ENCODE measurements at places on chromosomes 3 and 15.

GRCh38 chr15:66994927-66995656 lies 70.3 kb upstream of the SMAD3 start:
- no peak for DNase-seq

DNA sequence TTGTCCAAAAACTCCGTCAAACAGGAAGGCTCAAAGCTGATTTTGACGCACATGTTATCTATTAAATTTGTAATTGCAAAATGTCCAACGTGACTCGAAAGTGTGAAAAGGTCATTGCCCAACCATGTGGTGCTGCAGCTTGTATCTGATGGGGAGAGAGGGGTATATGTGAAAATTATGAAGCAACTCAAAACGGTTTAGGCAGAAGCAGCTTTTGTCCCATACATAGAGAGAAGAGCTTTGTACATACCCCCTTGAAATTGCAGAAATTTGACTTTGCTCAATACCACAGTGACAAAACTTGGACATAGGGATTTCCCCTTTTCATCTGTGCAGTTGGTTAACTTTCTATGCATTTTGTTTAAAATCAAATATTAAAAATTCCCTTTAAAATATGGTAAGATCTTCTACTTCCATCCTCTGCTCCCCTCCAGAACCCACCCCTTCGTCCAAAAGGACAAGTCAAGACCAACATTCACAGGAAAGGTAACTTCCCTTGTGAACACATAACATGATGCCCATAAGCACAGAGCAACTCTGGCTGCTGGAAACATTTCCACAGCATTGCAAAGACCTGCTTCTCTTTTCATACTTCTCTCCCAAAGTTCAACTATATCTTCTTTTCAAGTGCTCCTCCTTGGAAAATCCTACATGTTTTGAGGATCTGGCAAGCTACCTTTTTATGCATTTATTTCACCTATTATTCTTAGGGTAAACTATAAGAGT lies 253.7 kb upstream of the THBS1 start:
- no peak for DNase-seq

GRCh38 chr3:169241630-169241990 lies 421.9 kb downstream of the MECOM start:
- DNase-seq: no peak

DNA sequence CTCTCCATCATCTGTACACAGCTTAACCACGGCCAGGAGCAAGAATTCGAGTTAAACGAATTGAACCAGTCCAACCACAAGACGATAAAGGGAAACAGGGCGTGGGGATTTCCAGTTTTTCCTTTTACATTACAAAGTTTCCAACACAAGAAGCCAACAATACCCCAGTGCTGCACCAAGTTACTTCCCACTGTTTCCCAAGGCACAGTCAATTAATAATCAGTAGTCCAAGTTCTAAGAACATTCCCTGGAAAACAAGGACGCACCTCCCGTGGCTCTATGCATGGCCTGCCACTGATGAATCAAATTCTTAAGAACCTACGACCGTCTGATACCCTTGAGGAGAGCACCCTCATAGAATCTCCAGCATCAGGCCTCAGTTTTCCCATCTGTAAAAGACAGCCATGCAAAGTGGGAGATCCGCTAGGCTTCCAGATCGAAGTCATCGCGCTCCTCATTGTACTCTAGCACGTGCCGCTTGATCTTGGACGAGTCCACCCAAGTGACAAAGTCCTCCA lies 774 bp downstream of the IMP3 start:
- no peak for DNase-seq

DNA sequence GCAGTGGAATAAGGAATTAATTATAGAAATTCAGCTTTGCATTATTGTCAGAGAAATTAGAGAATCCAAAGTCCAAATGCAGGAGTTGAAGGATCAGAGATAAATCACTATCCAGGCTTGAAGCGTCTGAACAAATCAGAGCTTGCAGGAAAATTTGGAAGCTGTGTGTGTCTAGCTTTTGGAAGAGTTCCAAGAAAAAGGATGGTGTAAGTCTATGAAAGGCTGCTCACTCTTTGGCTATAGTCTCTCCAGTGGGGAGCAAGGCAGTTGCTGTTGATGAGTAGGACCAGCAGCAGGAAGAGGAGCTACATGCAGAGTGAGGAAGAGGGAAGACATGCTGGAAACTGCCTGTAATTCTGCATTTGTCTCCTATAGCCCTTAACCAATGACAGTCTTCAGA lies 464.3 kb upstream of the GRM7 start:
- no peak for DNase-seq

GRCh38 chr15:31147456-31147855 lies 45.9 kb upstream of the TRPM1 start:
- no peak for DNase-seq

DNA sequence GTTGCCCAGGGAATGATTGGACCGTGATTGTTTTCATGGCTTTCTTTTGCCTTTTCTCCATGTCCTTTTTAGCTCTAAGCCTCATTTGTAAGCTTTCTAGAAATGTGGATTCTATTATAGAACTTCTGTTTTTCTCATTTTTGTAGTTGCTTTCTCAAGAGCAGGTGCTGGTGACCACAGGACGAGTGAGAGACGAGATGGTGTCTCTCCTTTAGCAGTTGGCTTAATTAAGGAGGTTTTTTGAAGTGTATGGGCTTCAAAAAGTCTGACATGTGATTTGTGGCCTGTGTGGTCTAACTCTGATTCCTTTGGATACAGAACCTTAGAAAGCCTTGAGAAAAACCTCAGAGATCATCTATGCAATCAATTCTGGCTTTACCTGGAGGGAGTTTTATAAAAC lies 292.8 kb downstream of the LPP start:
- DNase-seq: no peak

DNA sequence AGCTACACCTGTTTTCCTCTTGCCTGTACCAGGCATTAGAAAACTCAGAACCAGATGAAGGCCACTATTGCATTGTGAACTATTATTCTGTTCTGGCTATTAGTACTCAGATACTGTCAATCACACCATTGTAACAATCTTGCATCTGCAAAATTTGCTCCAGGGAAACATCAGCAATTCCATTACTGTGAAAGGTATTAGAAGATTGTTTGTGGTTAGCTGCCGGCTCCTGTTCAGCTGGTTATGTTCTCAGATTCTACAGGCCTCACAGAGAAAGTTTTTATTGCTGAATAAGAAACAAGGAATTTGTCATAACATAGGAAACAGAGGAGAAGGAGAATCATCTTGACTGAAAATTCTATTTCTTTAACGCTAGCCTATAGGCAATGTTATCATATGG lies 179.9 kb downstream of the PLOD2 start:
- DNase-seq: no peak

DNA sequence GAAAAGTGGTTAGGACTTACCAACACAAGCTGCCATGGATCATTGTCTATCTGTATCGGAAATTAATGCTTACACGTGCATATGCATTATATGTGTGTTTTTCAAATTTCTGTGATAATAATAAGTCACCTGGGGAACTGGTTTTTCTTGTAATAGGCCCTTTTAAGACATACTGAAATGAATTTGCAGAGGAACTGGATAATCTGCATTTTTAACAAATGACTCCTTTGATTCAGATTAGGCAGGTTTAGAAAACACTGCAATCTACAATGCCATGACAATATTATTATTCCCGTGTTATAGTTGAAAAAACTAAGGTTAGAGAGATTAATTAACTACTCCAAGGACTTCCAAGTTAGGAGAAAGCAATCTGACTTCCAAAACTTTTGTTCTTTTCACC lies 23.4 kb downstream of the STRIT1 start:
- no peak for DNase-seq

DNA sequence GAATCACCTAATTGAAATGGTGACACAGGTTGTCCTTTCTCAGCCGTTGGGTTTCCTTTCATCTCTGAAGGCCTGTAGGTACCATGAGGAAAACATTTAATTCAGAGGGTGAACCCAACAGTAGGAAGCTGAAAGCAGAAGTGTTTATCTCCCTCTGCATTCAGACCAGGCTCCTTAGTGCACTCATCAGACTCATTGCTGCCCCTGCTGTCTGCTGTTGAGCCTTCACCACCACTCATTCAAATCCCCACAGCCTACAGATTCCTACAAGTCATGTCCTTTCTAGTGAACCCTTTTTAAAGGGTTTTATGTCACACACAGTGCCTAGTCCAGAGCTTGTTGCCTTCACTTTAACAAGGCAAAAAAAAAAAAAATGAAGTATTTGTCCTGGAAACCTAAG lies 13.4 kb downstream of the WDR48 start:
- no peak for DNase-seq

GRCh38 chr3:43549626-43550290 lies 72.1 kb downstream of the ANO10 start:
- DNase-seq: no peak

GRCh38 chr3:65955792-65956477 lies 82.8 kb downstream of the MAGI1 start:
- no peak for DNase-seq

GRCh38 chr15:40452296-40453090 lies 11.7 kb downstream of the BAHD1 start:
- no peak for DNase-seq

DNA sequence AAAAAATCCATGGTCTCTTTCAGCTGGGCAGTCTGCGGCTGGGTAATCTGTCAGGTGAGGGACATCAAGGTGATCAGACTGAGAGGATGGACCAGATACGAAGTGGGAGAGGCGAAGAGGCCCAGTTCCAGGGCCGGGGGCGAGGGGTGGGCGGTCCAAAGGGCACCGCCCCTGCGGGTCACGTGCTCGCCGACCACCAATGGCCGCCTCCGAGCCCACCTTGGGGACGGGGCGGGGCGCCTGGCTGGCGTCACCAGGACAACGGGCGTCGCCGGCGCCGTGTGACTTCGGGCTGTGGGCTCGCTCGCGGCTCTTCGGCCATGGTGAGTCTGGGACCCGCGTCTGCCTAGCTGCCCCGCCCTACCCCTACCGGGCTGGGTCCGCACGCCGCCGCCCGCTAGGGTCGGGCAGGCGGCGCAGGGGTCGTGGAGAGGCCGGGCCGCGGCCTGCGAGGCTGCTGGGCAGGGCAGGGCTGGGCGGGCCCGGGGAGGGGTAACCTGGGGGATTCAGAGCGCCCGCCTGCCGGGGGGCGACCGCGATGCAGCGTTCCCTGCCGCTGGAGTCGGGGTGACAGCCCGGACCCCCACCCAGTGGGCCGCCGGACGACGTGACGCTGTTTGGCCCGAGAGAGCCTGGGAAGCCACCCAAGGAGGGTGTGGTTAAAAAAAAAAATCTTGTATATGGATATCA lies at the start of gene FBXL2:
Gene FBXL2, plus strand, starts transcription at position 250 of the 690 bp plus-strand sequence. Its CDS starts 71 bp downstream, at position 321.
- no peak for DNase-seq

DNA sequence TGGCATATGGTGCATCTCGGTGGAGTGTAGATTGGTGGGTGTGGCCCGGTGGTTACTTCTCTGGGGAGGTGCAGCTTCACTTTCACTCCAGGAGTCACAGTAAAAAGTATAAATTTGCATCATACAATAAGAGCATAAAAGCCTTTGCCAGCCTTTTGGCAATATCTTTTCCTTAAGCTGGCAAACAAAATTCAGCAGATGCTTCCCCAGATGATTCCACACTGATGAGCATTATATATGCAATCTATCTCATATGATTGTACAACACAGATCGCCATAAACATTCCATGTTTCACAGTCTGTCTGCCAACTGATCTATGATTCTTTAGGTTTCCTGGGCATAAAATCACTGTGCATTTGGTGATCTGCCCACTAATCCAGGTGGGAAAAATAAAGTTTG lies 120.2 kb upstream of the ALCAM start:
- DNase-seq: no peak

DNA sequence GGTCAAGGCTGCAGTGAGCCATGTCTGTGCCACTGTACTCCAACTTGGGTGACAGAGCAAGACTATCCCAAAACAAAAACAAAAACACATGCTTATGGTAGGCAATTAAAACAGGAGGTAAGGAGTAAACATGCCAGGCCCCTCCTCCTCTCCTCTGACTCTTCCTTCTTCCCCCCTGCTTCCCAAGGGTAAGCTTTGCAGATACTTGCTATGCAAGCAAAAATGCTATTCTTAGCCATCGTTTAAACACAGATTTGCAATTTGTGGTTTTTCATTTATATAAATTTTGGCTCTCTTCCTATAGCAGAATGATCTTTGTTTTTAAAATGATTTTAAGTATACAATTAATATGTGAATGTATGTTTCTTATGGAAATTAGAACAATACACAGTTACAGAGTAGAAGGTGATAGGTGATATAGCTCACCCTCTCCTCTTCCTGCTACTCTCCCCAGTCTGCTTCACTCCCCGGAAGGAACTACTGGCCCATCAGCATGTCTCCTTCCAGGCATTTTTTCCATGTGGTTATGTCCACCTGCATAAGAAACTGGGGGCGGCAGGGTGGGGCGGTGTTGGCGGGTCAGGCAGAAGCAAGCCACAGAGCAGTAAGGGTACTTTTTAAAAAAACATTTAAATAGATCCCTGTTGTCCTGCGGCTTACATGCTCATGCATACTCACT lies 42.1 kb downstream of the IGF1R start:
- no peak for DNase-seq

GRCh38 chr15:96390986-96391385 lies 60.5 kb downstream of the NR2F2 start:
- DNase-seq: no peak

DNA sequence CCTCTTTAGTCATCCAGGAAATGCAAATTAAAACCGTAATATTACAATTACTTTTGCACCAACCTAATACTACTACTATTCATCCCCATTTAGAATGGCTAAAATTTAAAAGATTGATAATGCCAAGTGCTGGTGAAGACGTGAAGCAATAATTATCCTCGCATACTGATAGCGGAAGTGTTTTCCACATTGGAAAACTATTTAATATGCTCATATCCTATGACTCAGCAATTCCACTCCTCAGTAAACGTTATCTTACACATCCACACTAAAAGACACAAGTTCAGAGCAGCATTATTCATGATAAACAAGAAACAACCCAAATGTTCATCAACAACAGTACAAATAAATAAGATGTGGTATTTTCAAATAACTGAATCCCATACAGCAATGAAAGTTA lies 70.6 kb downstream of the VPS13C start:
- no peak for DNase-seq

DNA sequence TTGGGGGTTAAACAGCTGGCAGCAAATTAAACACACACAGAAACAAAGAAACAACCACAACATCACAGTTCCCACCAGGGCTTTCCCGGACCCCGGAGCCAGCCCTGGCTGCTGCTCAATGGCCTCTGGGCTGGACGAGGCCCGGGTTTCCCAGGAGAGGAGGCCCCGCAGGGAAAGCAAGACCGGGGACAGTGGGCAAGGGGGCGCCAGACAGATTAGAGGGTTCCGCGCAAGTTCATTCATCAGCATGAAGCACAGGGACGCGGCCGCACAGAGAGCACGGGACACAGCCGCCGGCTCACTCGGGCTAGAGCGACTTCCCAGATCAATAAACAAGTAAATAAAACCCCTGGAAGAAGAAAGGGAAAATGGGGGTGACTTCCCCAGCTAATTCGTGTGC lies 66.4 kb upstream of the RPL32 start:
- DNase-seq: no peak

- DNase-seq: no peak
These were observed 13.1 kb downstream of the CHDH start for GRCh38 chr3:53833053-53833645.

DNA sequence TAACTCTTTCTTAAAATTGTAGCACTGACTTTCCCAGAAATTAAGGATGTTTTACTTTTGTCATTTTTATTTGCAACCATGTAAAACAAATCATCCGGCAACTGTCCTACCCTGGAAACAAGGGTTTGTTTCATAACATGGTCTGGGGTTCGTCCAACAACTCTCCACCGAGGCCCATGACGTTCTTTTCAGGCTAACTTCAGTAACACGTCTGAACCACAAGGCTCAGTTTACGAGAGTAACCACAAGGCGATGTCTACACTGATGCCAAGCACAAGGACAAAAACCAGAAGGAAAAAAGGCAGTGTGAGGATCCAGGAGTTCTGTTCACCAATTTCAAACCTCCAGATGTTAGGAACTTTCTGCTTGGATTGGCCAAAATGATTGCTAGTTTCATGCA lies 546.1 kb downstream of the NTRK3 start:
- DNase-seq: no peak

GRCh38 chr15:55221090-55222011 lies 24.6 kb upstream of the RSL24D1 start:
- no peak for DNase-seq

Data from stimulated activated CD4-positive, alpha-beta T cell treated with anti-CD3 and anti-CD28 coated beads, Interleukin-1b, Interleukin-23, amount 100 ng/mL, for 1 hour (primary cell).